Amniotic stem cell (primary cell): ENCODE measurements at places on chromosomes 1 and 21.

GRCh38 chr21:14533499-14534428 lies 12.4 kb downstream of the SAMSN1 start:
- no peak for DNase-seq

- DNase-seq, result no peak
These were observed 10.2 kb downstream of the TNFRSF14 start for GRCh38 chr1:2566101-2567045.

GRCh38 chr21:16194788-16195537 lies 465.2 kb downstream of the USP25 start:
- DNase-seq, result no peak

GRCh38 chr1:111364690-111365089 lies 62.8 kb downstream of the OVGP1 start:
- DNase-seq, result no peak

GRCh38 chr1:161727256-161727924 lies 6.0 kb downstream of the FCRLB start:
- DNase-seq, result no peak

DNA sequence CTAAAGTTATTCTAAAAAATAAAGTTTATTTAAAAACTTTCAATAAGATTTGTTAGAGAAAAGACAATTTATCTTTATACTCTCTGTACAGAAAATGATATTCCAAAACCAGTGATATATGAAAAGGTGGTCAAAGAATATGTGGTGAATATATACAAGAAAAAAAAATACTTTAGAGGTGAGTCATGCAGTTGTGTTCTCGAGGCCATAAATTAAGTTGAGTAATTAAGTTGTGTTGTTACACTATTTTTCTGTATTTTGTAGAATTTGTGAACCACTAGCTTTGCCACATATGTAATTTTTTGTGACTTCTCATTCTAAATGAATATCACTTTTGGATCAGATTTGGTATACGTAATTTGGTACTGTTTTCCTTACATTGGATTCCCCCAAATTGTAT lies 23.6 kb upstream of the DUSP10 start:
- no peak for DNase-seq

GRCh38 chr1:86100401-86100800 lies 56.2 kb downstream of the COL24A1 start:
- no peak for DNase-seq

- no peak for DNase-seq
These were observed 95.3 kb downstream of the ATP5PO start for GRCh38 chr21:33820230-33820770.

DNA sequence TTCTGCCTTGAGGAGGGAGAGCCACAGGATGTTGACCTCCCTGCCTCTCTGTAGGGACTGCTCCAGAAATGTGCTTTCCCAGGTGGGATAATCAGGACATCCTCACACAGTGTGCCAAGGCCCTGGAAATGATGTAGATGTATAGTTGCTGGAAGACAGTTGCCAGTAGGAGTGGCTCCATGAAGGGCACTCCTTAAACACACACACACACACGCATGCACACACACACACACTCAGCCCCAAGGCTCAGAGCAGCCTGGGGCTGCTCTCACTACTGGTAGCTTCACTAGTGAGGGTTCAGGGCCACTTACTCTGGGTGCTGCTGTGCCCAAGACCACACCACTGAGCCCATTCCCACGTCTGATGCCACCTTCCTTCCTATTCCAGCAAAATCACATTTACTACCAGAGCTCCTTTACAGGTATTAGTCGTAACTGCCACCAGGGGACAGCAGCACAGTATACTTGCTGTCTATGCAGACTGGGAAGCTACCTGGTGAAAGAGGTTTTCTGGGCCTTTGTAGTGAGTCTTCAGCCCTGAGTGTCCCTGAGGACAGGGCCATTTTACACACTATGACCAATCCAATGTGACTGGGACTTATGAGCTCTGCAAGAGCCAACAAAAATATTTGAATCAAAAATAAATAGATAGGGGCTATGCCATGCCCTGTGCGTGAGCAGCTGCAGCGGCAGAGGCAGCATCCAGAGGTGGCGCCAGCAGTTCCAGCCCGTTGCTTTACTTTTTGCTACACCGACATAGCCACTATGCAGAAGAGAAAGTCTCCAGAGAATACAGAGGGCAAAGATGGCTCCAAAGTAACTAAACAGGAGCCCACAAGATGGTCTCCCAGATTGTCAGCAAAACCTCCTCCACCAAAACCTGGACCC lies 15.0 kb downstream of the CRNN start:
- DNase-seq, result no peak

DNA sequence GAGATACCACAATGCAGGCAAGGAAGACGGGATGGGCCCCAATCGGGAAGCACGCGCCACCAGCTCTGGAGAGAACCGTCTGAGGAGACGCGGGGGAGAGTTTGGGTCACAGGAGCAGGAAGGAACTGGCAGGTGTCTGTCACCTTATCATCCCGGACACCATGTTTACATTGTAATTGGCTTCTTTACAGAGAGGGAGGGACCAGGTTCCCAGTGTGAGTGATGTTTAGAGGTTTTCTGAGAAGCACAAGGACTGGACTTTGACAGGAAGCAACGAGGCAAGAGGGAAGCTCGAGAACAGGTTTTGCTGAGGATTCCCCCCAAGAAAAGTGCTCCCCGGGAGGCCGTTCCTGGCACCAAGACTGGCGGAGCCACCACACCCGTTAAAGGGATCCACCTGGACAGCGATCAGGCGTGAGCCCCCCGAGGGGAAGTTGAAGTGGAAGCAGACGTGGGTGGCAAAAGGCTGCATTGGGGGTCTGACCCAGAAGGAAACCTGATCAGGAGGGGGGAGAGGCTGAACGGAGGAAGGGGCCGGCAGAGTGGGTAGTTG lies 957 bp downstream of the EPS15 start:
- DNase-seq, result no peak

DNA sequence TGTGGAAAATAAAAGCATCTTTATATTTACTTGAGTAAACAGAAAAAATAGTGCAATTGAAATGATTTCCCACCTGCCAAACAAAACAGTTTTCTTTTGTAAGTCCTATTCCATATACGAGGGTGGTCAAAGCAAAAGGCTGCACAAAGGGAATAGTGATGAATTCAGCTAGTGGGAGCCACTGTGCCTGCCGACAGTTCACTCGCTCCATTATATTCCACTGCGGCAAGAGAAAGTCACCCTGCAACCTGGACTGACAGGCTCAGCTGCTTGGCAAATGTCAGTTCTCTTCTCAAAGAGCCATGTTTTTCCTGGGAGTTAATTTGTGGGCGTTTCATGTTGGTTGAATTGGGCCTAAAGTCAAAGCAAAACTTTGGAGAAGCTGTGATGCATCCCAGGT lies 145.4 kb downstream of the LMO4 start:
- no peak for DNase-seq

DNA sequence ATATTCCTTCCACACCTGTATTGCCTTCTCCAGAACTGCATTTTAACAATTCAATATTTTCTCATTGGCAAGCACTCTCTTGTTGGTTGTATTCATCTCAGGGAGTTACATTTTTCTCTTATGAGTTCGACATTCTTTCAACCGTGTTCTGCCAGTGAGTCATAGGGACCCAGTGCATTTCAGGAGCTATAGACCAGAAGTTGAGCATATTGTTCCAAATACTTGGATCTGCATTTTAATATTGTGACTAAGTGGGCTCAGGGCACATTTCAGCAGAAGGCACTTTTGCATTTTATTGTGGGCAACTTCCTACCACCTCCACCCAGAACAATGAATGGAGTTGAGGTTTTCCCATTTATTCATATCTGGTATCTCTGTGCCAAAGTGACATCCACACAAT lies 132.8 kb downstream of the TNFSF18 start:
- DNase-seq, result peak; percentile 77

- no peak for DNase-seq
These were observed 102.1 kb downstream of the SLC30A10 start for GRCh38 chr1:219826290-219826689.

- no peak for DNase-seq
These were observed 21.9 kb downstream of the PUM1 start for GRCh38 chr1:31043631-31044030.

DNA sequence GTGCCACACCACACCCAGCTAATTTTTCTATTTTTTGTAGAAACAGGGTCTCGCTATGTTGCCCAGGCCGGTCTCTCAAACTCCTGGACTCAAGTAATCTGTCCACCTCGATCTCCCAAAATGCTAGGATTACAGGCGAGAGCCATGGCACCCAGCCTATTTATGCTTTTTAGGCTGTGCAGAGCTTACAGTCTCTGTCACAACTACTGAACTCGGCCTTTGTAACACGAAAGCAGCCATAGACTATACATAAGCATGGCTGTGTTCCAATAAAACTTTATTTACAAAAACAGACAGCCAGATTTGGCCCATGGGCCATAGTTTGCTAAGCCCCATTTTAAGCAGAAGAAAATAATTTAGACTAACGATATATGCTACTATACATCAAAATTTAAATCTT lies 54.4 kb downstream of the NID1 start:
- DNase-seq, result no peak

DNA sequence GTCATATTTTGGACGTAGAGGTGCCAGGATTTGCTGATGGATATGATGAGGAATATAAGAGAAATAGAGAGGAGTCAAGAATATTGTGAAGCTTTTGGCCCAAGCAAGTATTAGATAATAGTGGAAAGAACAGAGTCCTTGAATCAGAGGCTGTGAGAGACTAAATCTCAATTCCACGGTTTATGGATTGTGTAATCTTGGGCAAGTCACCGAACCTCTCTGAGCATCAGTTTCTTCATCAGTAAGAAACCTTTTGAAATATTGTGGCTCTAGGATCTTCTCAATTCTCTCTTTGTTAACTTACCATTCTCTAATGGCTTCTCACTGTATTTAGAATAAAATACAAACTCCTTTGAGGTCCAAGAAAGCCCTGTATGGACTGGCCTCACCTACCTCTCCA lies 77.6 kb downstream of the RPS6KA1 start:
- no peak for DNase-seq

DNA sequence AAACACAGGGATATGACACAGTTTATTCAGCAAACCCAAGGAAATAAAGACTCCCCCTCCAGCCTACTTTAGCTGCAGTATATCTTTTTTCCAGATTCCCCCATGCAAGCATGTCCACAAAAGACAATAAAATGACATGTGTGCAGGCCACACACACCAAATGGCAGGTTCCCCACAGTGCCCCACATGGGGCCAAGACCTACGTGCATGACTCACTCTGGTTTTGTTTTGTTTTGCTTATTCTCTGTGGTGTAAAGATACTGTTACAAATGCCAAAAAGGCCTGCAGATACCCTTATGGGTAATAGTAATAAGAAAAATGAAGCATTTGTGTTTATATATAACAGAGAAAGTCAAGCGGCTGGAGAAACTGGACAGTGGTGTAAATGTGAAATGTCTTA lies 71.6 kb downstream of the RD3 start:
- peak; percentile 12 for DNase-seq

DNA sequence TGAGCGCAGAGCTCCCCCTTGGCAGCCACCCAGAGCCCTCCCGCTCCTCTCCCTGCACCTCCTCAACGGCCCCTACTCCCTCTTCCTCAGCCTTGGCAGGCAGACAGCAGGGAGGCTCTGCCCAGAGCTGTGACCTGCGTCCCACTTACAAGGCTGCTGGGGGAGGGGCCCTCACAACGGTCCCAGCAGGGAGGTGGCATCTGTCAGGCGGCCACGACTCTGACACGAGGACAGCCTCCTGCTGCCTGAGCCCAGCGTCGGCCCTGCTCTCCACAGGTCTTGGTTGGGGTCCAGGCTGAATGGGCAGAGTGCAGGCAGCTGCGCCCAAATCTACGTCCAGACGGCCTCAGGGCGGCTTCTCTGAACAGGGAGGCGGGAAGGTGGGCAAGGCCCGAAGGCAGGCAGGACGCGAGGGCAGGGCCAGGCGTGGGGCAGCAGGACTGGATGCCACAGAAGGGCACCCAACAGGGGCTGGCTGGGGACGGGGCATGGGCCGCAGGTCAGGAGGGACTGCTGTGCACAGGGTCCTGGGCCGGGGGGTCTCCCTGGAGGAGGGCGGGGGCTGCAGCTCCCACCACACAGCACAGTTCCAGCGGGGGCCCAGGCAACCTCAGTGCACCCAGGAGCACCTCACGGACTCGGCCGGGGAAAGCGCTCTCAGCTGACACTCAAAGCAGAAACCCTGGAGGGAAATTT lies 7.5 kb downstream of the SLC19A1 start:
- DNase-seq, result no peak

DNA sequence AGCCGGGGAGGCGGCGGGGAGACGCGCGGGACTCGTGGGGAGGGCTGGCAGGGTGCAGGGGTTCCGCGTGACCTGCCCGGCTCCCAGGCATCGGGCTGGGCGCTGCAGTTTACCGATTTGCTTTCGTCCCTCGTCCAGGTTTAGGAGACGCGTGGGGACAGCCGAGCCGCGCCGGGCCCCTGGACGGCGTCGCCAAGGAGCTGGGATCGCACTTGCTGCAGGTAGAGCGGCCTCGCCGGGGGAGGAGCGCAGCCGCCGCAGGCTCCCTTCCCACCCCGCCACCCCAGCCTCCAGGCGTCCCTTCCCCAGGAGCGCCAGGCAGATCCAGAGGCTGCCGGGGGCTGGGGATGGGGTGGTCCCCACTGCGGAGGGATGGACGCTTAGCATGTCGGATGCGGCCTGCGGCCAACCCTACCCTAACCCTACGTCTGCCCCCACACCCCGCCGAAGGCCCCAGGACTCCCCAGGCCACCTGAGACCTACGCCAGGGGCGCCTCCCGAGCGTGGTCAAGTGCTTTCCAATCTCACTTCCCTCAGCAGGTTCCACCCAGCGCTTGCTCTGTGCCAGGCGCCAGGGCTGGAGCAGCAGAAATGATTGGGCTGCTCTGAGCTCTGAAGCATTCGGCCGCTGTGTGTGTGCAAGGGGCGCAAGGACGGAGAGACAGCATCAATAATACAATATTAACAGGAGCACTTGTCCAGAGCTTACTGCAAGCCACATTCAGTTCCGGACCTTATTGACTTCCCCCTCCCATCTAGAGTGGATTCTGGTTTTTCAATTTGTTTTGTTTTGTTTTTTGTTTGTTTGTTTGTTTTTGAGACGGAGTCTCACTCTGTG lies 10.3 kb downstream of the SIM2 start:
- no peak for DNase-seq

DNA sequence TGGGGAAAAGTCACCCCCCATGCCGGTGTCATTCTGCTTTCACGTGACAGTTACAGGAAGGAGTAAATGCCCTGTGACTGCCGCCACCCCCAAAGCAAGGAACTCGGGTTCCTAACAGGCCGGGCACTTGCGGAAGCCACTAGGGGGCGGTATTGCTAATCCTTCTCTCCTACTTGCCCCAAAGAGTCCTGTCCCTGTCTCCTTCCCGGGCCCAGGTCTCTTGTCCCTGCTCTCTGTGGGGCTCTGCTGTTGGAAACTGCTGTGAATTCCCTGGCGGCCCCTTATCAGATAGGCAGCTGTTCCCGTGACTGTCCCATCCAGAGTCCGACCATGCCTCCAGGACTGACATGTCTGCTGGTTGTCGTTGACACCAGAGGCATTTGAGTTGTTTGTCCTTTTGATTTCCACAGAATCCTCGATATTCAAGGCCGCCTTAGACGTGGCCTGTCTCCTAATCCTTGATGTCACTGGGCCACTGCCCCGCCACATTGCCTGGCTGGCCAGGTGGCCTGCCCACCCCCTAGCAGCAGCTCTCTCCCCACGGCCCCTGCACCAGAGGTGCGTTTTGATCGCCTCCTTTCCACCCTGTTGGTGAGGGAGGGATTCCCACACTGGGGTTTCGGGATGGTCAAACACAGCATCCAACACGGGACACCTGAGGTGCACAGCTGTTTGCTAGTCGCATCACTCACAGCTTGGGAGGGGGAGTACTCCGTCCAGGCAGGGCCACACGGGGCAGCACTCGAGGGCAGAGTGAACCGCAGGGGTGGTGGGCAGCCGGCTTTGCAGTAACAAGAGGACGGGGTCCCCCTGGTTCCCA lies 37.3 kb downstream of the CHAF1B start:
- DNase-seq, result peak; percentile 3
